ENCODE measurements at places on chromosomes 13 and 19. TPM values are rescaled to one million over a fixed set of nuclear protein-coding genes. Genes with fewer than 3 reads are reported as not detected.

GRCh38 chr13:61608138-61608537 is 192.5 kb upstream of the PCDH20 start:
- no peak for DNase-seq

DNA sequence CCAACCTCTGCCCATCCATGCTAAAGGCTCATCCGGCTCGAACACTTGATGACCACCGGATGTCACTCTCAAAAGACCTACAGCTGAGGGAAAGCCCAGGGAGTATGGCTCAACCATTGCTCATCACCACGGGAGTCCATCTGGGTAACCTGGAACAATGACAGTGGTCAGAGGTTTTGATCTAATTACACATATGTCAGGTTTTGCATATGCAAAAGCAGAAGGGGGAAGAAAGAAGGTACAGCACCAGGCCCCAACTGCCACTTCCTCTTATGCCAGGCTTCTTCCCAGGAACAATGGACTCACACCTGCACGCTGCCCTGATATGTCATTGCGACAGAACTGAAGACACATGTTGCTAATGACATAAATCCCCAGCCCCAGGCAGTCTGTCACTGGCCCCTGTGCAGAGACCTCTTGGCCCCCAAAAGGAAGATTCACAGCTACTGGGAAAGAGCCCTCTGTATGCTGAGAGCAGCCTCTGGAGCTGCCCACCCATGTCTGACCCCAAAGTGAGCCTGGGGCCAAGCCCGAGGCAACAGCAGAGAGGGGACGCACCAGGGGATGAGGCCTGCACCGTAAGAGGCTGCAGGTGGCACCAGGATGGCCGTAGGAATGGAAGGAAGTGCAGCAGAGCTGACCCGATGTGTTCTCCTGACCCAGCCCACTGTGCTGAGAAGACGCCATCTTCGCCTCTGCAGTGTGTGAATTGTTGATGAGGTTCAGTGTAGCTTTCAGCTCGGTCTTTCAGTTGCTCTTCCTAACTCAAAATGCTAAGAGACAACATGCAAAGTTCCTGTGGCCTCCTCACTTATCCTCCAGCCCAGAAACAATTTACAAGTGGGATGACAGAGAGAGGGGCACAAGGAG is 26.3 kb downstream of the EPS15L1 start:
- no peak for DNase-seq

GRCh38 chr13:91086936-91087716 is 260.4 kb upstream of the MIR17HG start:
- peak; percentile 16 for DNase-seq

GRCh38 chr13:31214435-31214834 is 14.7 kb downstream of the B3GLCT start:
- no peak for DNase-seq

DNA sequence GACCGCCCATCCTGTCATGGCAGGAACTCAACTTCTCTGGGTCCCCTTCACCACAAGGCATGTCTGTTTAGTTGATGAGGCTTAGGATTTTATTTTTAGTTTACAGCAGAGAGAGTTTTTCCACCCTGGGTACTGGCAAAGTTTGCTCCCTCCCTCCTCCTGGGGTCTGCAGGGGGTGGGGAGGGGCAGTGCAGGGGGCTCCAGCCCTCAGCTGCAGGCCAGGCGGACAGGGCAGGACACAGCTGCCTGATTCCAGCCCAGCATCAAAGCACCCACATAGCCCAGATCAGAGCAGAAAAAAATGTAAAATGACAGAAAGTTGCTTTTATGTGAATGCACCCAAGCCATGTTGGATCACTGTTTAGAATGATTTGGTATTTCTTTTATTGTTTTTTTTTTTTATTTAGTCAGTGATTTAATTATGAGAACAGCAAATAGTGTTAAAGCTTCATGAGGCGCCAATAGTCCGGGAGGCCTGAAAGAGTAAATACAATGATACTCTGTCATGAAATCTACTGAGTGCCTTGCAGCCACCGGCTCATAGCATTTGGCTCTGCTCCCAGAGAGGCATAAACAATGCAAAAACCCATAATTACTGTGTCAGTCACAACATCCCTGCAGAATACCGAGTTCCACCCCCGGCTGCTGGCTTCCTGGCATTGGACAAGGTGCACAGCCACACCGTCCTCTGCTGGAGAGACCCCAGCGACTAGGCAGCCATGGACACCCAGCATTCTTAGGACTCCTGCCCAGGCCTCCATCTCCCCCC is 923.5 kb downstream of the UQCRFS1 start:
- DNase-seq: peak; percentile 34

DNA sequence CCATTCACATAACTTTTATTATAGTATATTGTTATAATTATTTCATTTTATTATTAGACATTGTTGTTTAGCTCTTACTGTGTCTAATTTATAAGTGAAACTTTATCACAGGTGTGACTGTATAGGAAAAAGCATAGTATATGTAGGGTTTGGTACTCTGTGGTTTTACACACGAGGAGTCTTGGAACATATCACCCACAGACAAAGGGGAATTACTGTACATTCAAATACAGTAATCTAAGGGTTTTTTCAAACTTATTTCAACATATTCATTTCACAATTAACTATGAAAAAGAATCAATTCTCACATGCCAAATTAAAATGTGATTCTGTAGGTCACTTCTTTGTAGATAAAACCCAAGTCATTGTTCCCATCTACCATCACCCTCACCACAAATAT is 46.0 kb downstream of the RBM26 start:
- DNase-seq: no peak

DNA sequence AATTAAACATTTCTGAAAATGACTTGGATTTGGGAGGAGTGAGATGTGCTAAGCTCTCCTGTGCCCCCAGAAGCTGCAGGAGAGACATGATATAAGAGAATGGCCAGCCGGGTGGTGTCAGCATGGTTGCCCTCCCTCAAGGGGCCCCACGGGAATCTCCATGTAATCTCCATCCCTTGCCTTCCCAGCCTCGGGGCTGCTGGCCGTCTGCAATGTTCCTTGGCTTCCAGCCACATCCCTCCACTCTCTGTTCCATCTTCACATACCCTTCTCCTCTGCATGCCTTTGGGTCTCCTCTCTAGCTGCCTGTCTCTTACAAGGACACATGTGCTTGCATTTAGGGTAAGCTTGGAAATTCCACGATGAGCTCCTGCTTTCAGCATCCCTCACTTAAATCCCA is 172.0 kb downstream of the TSHZ3 start:
- DNase-seq: peak; percentile 32

DNA sequence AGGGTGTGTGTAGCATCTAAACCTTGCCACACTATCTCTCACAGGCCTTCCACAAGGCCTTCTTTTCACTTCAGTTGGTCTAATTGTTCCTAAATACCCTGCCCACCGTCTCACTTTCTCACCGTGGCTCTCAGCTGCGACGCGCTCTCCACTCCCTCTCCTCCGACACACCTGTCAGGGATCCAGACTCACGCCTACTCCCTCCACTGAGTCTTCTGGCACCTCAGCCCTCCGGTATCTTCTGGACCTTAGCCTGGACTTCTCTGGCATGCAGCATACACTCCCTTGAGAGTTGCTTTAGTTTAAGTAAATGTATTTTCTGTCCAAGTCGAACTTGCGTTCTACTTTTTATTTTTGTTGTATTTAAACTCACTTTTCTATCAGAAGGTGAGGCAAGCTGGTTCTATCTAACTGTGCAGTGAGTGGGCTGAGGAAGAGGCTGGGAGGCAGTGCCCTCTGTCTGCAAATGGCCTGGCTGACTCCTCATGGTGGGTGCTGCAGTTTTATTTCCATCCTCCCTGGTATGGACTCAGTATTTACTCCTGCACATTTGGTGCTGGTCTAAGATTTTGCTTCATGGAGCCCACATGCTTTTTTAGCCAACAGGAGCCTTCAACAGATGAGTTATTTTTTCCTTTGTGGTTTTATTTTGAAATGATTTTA is 28.5 kb upstream of the ARGLU1 start:
- DNase-seq: peak; percentile 27

DNA sequence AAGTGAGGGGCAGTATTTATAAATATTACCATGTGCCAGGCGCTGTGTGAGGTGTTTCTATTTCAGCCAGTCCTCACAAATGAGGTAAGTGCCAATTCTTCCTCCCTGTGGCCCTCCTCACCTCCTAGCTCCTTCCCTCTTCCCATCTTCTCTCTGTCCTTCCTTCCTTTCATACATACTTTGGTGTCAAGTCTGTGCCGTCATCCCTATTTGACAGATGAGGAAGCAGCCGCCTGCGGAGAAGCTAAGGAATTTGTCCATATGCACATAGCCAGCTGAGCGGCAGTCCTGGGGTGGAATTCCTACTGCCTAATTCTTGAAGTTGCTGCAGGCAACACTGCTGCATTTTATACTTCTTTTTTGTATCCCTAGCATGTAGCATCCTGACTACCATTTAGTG is 150.8 kb downstream of the B3GLCT start:
- no peak for DNase-seq

The AKT2 gene
- 163 TPM for polyA plus RNA-seq

The XRCC1 gene
- polyA plus RNA-seq: 29.4 TPM

The CEACAM16 gene
- 0.30 TPM for polyA plus RNA-seq

The PCSK4 gene
- 1.1 TPM for polyA plus RNA-seq

The IL27RA gene
- 2.3 TPM for polyA plus RNA-seq

The KCNN4 gene
- 0.23 TPM for polyA plus RNA-seq
